ELF-1 (cell line): ENCODE measurements at places on chromosomes 7 and 10.

DNA sequence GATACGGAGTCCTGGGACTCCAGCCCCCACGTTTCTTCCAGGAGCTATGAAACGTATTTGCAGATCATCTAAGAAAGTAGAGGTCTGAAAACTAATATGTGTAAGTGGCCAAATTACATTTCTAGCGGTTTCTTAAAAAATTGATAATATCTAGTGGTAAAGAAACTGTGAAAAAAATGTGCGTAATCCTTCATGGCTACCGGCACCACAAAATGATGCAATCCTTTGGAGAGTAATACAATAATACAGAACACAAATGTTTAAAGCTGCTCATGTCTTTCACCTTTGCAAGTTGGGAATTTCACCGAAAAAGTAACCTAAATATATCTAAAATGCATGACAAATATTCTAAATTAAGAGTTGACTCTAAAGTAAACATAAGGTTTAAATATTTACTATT, 742.1 kb downstream of the GRID1 start:
- no peak for DNase-seq

GRCh38 chr7:28718055-28718481, 240.1 kb downstream of the TRIL start:
- no peak for DNase-seq

GRCh38 chr10:22420787-22421517, 75.7 kb downstream of the SPAG6 start:
- no peak for DNase-seq

- no peak for DNase-seq
These were observed 50.3 kb upstream of the SLC29A3 start for GRCh38 chr10:71268758-71269157.

GRCh38 chr10:117450940-117451339, 75.7 kb upstream of the PDZD8 start:
- no peak for DNase-seq

DNA sequence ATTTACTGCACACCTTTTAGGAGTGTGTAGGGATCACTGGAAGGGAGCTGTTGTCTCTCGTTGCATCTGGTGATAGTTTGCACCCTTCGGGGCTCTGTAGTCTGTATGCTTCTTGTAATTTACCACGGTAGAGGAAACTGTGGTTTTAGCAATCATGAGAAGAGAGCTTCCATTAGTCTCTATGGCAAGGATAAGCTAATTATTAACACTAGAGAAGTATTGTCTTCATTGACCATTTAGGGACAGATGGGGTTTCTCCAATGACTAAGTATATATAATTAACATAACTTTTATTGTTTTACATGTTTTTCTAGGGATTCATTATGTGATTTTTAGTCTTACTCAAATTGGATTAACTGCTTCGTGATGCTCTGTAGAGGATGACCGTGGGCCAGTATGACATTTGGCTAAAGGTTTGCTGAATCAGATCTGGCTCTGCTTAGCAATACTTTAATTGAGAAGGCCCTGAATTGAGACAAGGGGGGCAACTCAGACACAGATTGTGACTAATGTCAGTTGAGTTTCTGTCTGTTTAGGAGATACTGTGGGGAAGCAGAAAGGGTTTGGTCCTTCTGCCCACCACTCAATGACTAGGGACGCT, 8.7 kb downstream of the SLC18A2 start:
- DNase-seq: no peak

DNA sequence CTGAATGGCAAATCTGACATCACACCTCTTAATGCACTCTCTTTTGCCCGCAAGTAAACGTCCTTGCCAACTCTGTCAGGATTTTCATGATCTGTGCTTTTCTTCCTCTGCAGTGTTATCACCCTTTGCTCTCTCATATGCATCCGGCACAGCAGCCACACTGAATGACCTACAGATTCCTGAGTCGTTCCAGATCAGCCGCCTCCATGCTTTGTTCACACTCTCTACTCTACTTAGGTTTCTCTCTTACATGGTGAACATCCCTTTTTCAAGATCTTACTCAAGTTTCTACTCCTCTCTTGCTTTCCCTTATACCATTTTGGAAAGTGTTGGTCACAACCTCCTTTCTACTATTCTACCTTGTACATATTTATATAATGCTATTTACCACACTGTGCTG, 127.7 kb upstream of the AOAH start:
- DNase-seq: no peak

DNA sequence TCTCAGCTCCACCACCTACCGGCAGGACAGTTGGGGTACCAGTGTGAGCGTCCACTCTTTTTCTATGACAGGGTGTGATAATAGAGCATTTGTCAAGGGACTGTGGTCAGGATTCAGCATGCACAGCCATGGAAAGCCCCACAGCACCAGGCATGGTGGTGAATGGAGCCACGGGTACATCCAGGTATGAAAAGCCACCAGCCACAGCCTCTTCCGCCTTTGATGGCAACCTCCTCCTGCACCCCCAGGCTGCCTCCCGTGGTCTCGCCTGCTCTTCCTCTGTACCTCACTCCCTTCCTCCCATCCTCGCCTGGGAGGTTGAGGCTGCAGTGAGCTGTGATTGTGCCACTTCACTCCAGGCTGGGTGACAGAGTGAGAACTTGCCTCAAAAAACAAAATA, 90.2 kb upstream of the CHST15 start:
- no peak for DNase-seq

DNA sequence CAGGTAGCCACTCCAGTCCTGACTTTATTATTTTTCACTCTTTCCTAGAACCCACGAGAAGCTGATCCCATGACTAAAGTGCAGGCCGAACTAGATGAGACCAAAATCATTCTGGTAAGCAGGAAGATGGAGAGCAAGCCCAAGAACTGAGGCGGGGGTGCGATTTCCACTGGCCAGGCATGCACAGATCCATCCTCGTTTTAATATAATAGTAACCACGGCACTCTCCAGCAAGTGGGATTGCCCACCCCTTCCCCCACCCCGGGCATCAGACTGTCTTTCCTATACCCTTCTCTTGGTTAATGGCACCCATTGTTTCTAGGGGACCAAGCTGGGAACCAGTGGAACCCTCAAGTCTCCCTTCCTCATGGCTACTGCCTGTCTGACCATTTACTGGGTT, 7.3 kb downstream of the YKT6 start:
- no peak for DNase-seq

DNA sequence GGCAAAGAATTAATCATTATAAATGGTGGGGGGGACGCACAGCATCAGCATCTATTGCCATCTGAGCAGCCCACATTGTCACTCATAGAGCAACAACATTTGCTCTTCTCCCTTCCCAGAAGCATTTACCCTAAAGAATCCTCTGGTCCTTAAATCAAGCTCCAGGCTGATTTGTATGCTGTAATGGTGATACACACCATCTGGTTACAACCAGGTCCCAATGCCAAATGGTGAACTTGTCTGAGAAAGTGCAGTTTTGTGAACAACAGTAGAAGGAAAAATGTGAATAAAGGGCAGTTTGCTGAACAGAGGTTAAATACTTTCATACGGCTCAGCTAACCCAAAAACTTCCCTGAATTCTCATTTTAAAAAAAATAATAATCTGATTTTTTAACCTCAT, 38.8 kb upstream of the TCF7L2 start:
- DNase-seq: no peak

GRCh38 chr7:138875794-138876193, 77.8 kb upstream of the ATP6V0A4 start:
- DNase-seq: no peak

- no peak for DNase-seq
These were observed 3.3 kb downstream of the MUC3A start for GRCh38 chr7:100952641-100953040.

- no peak for DNase-seq
These were observed 94.4 kb downstream of the STRA8 start for GRCh38 chr7:135328053-135328452.

DNA sequence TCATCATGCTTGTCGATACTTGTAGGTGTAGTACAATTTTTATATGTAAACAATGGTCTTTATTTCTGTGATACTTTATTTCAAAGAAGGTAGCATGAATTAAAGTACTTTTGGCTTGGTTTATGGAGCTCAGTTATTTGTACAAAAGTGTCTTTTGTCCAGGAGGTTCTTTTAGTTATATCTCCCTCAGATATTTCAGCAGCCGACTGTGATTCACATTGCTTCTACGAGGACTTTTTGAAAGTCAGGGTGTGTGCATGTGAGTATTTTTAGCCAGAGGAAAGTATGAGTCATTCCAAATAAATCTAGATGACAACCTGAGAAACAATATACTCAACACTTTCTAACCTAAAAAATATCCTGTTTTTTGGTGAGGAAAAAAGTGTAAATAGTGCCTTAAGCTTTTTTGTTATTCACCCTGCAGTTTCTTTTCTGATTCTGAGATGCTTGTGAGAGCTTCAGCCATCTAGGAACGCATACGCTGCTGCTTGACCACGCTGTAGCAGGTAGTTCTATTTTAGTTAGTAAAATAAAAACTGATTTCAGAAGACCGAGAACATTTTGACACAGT, 595 bp upstream of the SUN1 start:
- no peak for DNase-seq

DNA sequence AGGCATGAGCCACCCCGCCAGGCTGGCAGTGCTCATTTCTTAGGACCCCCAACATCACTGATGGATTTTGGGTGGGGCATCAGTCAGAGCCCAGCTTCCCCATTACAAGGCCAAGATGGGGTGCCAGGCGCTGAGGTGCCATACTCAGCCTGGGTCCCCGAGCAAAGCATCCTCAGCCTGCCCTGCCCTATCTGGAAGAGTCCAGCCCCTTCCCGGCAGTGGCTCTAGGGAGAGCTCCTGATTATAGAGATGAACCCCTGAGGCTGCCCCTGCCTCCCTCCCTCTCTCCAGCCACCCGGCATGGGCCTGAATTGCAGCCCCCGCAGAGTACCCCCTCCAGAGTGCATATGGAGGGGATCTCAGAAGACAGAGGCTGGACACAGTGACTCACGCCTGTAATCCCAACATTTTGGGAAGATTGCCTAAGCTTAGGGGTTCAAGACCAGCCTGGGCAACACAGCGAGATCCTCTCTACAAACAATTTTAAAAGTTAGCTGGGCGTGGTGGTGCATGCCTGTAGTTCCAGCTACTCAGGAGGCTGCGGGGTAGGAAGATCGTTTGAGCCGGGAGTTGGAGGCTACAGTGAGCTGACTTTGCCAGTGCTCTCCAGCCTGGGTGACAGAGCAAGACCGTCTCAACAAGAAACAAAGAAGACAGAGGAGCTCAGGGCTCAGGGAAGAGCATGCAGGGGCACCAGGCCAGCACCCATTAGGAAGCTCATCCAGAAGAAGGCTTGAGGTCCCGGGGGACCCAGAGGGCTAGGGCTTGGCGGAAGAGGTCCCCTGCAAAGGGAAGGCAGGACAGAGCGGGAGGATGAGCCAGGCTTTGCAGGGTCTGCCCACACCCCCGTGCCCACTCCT, 13.3 kb downstream of the LAT2 start:
- DNase-seq: no peak

DNA sequence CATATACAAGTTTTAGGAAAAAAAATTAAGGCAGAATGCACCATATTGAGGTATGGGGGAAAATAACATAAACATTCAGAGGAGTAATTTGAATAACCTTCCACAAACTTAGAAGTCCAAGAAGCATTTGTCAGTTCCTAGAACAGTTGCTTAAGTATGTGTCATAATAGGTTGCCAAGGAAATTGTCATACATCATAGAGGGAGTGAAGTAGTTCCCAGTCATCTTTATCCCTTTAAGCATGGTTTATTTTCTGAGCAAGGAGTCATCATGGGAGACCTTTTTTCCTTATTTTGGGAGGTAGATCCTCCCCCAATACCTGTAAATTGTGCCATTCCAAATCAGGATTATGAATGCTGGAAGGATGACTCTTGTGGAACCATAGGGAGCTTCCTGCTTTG, at the start of gene SSMEM1:
Gene SSMEM1 (plus strand): TSS at position 219 of the 400 bp plus-strand sequence. CDS start 51 bp downstream, at position 270.
- no peak for DNase-seq

DNA sequence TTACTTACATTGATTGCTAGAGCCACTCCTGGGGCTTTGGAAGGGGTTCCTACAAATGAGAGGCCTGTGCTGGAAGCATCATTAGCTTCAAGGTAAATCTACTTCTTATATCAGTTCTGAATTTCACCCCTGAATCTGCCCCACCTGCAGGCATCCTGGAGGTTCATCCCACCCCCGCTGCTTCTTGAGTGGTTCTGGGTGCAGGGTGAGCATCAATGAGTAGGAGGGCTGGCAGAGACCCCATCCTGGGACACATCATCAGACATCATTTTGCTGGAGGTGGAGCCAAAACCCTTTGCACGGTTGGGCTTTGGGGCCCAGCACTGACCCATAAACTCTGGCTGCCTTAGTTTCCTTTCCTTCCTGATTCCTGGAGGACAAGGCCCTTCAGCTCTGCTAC, 143.7 kb downstream of the PTPN20 start:
- DNase-seq: no peak

- no peak for DNase-seq
These were observed 380.7 kb downstream of the REEP3 start for GRCh38 chr10:63901881-63902280.

DNA sequence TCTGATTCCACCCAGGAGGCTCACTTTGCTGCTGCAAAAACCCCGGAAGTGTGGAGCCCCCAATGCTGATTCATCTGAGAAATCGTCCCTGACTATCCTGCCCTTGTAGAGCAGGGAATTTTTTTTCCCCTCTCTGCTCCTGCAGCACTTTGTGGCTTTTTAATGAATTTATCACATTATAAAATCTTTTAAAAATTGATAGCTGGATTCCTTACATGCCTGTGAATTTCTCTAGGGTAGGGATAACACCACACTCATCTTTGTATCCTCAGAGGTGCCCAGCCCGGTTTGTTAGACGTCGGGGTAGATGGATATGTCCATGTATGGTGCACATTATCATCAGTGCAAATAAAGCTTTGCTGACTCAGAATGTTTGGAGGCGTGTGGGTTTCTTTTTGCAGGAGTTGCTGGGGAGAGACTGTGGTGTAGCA, 185.7 kb downstream of the STK31 start:
- DNase-seq: no peak

DNA sequence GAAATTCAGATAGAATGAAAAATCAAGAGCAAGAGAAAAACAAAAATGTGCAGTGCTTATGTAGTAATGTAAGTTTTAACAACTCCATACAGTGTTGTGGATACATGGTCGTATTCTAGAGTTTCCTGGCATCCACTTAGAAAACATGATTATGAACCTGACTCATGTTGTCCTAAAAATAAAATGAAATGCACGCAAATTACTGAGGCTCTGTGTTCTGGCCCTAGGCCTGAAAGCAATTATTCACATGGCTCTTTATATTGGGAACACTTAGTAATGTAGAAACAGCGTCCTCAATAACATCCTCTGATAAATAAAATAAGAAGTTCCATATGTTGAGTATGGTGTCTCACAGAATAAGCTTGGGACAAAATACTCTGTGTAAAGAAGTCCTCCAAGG, 200.2 kb upstream of the SEMA3E start:
- DNase-seq: no peak

- no peak for DNase-seq
These were observed 70.7 kb downstream of the C10orf105 start for GRCh38 chr10:71648933-71649320.
